ENCODE measurements at places on chromosomes 2 and 18.

DNA sequence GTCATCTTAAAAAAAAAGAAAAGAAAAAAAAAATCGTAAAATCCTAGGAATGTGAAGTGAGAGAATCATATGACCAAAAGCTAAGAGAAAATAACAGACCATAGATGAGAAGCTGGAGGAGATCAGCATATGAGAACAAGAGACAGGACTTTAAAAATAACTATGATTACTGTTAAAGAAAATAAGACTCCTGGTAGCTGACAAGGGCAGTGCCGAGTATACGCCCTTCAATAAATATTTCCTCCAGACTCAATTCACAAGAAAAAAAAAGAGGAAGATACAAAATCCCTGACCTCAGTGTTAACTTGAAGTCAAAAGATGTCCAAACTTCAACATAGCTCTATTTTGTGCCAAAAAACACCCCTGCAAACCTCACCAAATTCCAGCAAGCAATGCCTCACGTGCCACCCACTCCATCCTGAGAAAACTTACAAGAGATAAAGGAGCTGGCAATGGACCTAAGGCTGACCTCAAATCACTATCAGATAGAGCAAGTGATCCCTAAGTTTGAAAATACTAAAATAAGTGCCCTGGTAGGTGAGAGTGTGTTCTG, 817.2 kb downstream of the SOCS6 start:
- no peak for DNase-seq

DNA sequence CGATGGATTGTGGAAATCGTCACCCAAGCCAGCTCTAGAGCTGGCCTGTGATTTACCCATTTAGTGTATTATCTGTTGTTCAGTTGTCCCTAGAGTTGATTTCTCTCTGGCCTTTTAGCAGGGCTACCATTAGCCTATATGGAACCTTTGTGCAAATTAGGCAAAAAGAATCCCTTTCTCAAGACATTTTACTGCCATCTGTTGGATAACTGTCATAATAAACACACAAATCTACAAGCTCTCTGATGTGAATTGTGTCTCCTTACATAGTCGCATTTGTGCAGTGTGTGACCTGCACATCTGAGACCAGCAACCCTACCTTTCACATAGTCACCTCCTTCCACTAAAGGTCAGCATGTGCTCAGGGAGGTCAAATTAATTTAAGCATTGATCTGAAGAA, 34.0 kb downstream of the LOXHD1 start:
- DNase-seq = no peak

DNA sequence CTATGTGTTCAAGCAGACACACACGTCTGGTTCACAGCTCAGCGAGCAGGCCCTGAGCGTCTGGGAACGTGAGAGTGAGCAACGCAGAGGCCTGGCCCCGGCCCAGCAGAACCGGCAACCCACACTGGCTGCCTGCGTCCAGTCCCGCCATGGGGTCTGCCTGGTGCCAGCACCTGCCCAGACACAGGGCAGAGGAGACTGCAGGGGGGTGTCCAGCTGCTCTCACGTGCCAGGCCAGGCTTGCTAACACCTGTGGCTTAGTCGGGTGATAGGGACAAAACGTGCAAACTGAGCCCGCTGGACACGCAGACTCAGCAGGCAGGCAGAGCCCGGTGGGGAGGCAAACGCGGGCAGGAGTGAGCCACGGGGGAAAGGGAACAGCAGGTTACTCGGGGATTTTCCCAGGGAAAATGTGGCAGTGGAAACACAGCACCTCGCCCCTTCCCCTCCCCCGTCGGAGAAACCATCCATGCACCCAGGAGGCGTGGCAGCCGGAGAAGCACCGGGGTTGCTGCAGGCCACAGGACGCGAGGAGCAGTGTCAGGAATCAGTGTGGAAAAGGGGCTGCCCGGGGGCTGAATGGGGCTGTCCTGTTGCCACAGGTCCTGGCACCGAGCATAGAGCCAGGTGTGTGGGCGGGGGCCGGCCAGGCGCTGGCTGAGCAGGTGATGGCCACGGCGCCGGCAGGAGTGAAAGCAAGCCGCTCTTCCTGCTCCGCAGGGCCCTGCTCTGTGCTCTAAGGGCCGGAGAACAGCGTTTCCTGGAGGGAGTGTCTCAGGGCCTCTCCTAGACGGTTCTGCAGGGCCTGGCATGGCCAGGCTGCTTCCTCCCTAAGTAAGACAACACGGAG, 154.7 kb downstream of the HDAC4 start:
- no peak for DNase-seq

DNA sequence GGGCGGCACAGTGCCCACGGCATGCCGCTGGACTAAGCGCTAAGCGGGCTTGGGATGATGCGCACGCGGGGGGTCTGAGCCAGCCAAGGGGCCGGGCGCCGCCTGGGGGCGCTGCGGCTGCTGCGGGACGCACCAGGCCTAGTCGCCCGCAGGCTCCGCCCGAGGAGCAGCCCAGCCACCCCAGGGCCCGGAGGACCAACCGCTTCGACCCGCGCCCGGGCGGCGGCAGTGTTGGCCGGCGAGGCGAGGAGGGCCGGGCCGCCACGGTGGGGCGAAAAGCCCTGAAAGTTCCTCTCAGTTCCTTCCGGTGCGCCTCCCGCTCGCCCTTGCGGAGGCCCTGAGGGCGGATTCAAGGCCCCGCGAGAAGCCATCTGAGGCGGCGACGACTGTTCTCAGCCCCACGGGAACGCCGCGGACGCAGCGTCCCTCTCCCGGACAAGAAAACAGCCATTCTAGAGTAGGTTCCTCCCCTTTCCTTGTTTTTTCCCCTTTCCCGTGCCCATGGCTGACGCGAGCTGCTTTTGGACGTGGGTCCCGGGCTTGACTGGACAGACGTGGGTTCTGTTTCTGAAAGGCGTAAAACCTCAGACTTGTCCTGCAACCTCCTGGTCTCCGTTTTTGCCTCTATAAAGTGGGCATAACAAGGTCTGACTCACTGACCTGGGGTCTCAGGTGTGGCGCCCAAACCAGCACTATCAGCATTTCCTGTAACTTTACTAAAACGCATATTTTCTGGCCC, at the start of gene ANKAR:
Gene ANKAR (plus strand): TSS at position 297 of the 739 bp plus-strand sequence. CDS start 1,821 bp downstream, outside the sequence.
- no peak for DNase-seq

DNA sequence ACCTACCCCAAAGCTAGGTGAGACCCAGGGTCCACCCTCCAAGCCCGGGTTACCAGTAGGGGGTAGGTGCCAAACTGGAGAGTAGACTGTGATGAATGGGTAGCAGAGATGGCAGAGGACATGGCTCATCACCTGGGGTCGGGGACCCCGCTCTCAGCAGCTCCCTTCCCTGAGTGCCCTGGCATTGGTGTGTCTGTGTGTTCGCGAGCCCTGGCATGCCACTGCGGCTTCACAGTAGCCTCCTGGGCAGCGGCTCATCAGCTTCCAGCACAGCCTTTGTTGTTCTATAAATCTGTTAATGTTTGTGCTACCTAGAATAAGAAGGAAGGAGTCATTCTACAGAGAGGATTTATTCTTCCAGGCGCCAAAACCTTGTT, 62.6 kb upstream of the ALPP start:
- no peak for DNase-seq

GRCh38 chr18:63836456-63836855, 51.0 kb upstream of the SERPINB2 start:
- DNase-seq = no peak

DNA sequence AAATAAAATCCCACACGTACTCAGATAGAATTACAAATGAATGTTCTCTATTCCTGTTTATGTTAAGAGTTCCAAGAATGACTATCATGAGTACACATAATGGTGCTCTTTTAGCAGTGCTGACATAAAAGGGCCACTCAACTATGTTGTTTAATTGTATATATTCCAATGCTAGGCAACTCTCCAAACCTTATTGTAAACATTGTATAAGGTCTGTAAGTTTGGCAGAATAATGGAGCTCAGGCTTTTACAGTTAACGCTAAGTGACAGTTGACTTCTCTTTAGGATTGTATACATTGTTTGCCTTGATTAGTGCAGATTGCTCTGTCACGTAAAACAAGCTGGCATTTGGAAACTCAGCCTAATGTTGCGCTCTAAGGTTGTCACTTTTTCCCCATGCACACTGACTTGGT, 20.8 kb downstream of the RBMS1 start:
- DNase-seq = no peak
